ENCODE measurements at places on chromosomes 5 and 9. TPM values are rescaled to one million over a fixed set of nuclear protein-coding genes. Genes with fewer than 3 reads are reported as not detected.

Gene RASEF
- total RNA-seq, result 9.1 TPM

Gene MPDZ
- 16.6 TPM for total RNA-seq

Gene ACTBL2
- not detected for total RNA-seq

Gene ECM2
- total RNA-seq, result 1.8 TPM
